Upper lobe of left lung (tissue), 6 donors: ENCODE measurements at places on chromosomes 12 and 14. TPM values are rescaled to one million over a fixed set of nuclear protein-coding genes. Genes with fewer than 3 reads are reported as not detected.

HIGD1C gene
- total RNA-seq, result not detected

- H3K4me3 ChIP-seq, result no peak overlapping the region
- H3K27ac ChIP-seq, result no peak overlapping the region
- H3K4me1 ChIP-seq, result no peaks in the 10 kb centered on the region
- H3K27me3 ChIP-seq, result no peaks in the 10 kb centered on the region
Measured at GRCh38 chr14:76294876-76295275, 81.1 kb upstream of the ESRRB start.

DNA sequence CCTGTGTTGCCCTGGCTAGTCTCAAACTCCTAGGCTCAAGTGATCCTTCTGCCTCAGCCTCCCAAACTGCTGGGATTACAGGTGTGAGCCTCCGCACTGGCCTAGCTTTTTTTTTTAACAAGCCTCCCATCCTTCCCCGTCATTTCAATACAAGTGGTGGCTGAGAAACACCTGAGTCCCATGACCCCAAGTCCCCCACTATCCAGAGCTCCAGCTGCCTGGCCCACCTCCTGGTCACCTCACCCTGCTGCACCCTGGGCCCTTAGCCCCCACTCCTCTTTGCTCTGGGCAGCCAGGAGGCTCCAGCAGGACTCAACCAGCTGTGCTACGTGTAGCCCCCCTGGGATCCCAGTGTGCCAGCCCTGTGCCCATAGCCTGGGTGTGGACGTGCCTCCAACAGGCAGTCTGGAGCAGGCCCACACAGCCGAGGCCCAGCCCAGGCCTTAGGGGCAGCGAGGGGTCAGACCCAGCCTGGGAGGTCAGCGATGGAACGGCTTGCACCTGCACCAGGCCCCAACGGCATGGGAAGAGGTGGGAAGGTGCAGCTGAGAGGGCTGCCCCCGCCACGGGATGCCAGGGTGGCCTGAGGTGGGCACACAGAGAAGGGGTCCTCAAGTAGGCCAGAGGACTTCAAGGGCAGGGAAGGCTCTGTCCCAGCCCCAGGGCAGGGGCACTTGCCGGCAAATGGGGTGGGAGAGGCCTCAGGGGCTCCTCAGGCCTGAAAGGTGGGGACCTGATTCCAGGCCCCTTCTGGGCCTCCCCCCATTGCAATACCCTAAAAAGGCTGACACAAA, 6.5 kb downstream of the AHNAK2 start:
- peak; percentile 81 for DNase-seq
- peaks cover 80% of the 10 kb centered on the region for H3K4me1 ChIP-seq
- H3K4me3 ChIP-seq, result no peak overlapping the region
- H3K27ac ChIP-seq, result peak overlapping the region; percentile 62

DNA sequence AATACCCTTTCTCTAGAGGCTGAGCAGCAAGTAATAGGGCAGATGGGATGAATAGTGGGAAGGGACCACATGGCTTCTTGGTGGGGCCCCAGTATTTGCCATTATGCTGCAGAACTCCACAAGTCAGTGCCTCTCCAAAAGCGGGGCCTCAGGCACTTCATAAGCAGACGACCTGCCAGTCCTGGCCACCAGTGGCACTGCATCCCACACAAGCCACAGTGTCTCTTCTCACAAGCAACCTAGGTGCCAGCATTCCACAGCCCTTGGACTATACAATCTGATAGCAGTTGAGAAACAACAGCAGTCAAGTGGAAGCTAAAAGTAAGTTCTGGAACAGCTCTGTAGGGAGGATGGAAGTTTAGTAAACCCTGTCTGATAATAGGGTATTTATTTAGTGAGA, 4.2 kb upstream of the SLC8A3 start:
- peaks cover 14% of the 10 kb centered on the region for H3K4me1 ChIP-seq
- H3K27ac ChIP-seq, result no peak overlapping the region
- no peak for DNase-seq
- H3K27me3 ChIP-seq, result peaks cover 9% of the 10 kb centered on the region
- H3K36me3 ChIP-seq, result no peaks in the 10 kb centered on the region
- H3K4me3 ChIP-seq, result no peak overlapping the region

- no peaks in the 10 kb centered on the region for H3K27me3 ChIP-seq
- DNase-seq, result no peak
- no peak overlapping the region for H3K4me3 ChIP-seq
- H3K27ac ChIP-seq, result no peak overlapping the region
Measured at GRCh38 chr12:59672273-59672672, 76.4 kb downstream of the SLC16A7 start.

FGF23 gene
- total RNA-seq, result not detected
